Cerebellar nuclear complex (tissue), 1 donor: ENCODE measurements at places on chromosomes 1 and 21.

- no peak for DNase-seq
Measured at GRCh38 chr1:50218344-50219120, 109.8 kb downstream of the ELAVL4 start.

DNA sequence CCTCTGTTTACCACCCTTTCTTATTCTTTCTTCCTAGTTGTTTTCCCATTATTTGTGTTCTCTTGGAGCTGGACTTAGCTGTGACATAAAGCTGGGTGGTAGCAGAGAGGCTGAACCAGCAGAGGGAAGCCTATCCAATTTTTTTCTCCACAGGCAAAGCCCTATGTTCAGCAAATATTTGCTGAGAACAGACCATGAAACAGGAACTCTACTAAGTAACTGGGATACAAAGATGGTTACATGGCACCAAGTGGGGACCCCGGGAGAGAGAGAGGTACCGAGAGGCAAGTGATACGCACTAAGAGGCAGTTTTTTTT is 6.6 kb downstream of the CFAP141 start:
- DNase-seq, result no peak

GRCh38 chr1:78831731-78832360 is 174.7 kb downstream of the ADGRL4 start:
- no peak for DNase-seq

DNA sequence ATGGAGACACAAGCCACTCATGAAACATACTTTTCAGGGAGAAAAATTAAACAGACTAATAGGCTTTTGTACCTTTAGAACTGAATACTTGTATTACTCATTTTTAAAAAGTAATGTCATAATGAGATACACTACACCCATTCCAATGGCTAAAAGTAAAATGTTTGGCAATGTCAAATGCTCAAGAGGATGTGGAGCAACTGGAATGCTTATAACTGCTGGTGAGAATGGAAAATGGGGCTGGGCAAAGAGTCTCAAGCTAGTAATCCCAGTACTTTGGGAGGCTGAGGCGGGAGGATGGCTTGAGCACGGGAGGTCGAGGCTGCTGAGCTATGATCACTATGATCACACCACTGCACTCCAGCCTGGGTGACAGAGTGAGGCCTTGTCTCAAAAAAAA is 86.3 kb downstream of the NKAIN1 start:
- no peak for DNase-seq

DNA sequence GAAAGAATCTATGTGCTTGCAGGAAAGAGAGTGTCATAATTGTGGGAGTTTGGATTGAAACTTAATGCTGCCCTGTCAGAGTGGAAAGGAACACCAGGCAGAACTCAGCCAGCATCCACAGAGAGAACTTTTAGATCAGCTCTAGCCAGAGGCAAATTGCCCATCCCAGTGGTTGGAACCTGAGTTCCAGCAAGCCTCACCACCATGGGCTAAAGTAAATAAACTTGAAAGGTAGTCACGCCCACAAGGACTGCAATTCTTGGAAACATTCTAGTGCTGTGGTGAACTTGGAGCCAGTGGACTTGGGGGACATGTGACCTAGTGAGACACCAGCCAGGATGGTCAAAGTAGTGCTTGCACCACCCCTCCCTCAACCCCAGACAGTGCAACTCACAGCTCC is 571.6 kb downstream of the LRRIQ3 start:
- no peak for DNase-seq

DNA sequence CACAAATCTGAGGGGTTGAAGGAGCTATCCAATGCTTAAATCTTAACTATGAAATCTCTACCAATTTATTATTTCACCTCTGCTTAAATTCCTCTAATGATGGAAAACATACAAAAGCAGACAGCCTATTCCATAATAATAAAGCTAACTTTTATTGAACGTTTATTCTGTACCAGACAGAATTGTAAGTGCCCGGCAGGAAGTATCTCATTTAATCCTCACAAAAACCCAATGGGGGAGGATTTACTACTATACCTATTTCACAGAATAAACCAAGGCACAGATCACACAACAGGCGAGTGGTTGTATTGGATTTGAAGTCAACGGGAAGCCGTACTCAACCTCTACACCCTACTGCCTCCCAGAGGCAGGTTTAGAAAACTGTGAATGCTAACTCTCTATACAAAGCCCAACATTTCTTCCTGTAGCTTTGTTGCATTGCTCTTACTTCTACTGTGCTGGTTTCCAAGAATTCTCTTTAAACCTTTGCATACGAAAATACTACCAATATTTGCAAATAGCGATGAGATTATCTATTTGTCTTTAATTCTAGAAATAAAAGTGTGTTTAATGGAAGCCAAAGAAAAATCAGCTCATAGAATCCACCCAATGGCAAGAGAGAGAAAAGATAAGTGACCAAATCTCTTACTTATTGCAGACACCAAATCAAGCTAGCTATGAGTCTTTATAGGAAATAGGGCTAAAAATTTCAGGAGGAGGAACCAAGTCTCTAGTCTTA is 33.5 kb upstream of the C1orf53 start:
- DNase-seq, result no peak

GRCh38 chr1:155005076-155006011 is 2.7 kb downstream of the ZBTB7B start:
- DNase-seq, result no peak

DNA sequence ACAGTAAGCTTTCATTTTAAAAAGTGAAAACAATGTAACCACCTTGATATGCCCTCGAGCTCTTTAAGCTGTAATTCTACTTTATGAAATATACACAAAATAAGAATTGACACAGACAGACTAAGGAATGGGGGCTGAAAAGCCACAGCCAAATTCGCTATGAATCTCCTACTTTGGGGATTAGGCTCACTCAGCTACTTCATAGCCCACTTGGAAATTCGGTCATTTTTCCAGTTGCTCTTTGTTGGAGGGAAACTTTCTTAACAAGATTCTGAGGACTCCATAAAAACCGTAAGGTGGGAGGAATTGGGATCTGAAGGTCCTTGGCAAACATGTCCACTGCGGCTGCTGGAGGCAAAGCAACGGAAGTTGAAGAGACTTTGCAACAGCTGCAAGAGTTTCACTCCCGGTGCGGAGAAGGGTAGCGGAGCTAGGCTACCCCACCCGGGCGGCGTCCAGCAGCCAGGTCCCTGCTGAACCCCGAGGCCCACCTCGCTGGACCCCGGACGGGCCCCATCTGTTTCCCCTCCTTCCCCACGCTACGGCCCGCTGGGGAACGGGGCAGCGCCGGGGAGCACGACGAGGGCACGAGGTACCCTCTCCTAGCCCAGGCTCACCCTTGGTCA is 634 bp downstream of the MYCBP start:
- DNase-seq, result no peak

- no peak for DNase-seq
Measured at GRCh38 chr1:158809862-158810261, 21.3 kb upstream of the MNDA start.

DNA sequence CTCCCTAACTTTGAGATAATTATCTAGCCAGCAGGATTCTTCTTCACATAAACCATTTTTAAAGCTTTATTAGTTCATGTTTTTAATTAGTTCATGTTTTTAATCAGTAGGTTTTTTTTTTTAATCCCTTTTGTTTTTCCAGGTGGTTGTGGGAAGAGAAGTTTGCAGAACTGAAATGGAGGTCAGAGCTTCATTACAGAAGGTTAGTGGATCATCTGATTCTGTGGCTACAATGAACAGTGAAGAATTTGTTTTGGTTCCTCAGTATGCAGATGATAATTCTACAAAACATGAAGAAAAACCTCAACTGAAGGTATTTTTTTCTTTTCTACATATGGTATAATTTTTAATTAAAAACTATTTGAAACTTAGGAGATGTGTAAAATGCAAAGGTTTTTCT is 59.7 kb downstream of the RABGAP1L start:
- no peak for DNase-seq

DNA sequence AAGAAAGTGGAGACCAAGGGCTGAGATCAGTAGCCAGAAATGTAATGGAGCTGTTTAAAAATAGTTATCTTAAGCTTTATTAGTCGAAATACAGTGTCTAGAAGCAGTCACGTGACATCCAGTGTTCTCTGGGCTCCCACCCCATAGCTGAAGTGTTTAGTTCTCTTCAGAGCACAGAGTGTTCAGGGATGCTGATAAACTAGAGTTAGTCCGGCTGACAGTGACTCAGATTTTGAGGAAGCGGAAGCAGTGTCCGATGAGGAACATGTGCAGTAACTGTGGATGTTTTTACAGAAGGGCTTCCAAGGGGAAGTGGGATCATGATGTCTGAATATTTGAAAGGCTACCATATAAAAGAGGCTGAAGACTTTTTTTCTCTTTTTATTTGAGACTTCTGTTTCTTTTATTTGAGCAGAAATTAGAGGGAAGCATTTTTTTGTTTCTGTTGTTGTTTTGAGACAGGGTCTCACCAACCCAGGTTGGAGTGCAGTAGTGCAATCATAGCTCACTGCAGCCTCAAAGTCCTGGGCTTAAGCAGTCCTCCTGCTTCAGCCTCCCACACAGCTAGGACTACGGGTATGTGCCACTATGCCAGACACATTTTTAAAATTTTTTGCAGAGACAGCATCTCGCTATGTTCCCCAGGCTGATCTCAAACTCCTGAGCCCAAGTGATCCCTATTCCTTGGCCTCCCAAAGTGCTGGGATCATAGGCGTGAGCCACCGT is 124.2 kb downstream of the GALNT2 start:
- DNase-seq, result no peak

- DNase-seq, result no peak
Measured at GRCh38 chr1:209549443-209550205, 33.9 kb upstream of the CAMK1G start.

- DNase-seq, result no peak
Measured at GRCh38 chr1:213821943-213822334, 165.8 kb upstream of the PROX1 start.

DNA sequence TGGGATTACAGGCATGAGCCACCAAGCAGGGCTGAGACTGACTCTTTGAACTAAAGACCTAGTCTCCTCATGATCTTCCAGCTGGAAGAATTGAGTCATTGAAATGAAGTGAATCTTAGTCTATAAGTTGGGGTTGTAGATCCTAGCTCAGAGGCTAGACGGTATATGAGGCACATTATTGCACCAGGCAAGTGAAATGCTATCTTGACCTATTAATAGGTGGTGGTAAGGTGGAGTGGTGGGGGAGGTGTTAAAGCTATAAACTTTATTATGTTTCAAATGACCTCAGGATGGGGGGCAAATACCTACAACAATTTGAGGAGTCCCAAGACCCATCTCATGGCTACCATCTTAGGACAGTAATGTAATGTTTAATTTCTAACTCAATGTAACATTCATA is 36.8 kb upstream of the SLC16A1 start:
- DNase-seq, result no peak

DNA sequence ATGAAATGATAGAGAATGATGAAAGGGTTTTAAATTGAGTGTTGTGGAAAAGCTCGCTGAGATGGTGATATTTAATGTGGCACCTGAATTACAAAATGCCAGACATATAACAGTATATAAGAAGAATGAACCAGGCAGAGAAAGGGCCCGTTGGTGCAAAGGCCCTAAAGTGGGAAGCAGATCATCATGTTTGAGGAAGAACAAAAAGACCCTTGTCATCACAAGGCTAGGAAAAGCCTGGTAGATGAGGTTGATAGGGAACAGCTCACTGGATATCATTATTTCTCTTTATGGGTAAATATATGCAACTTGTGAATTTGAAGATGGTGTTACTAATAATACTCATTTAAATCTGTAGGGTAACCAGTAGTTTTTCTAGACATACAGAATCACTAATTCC is 11.0 kb downstream of the RAP1A start:
- DNase-seq, result no peak

- DNase-seq, result no peak
Measured at GRCh38 chr1:169383449-169383848, 15.5 kb downstream of the BLZF1 start.

- no peak for DNase-seq
Measured at GRCh38 chr1:224338150-224338838, 8.3 kb upstream of the NVL start.

- DNase-seq, result no peak
Measured at GRCh38 chr1:111594306-111594693, 25.3 kb upstream of the RAP1A start.

- no peak for DNase-seq
Measured at GRCh38 chr1:71781450-71781849, 500.9 kb downstream of the NEGR1 start.

DNA sequence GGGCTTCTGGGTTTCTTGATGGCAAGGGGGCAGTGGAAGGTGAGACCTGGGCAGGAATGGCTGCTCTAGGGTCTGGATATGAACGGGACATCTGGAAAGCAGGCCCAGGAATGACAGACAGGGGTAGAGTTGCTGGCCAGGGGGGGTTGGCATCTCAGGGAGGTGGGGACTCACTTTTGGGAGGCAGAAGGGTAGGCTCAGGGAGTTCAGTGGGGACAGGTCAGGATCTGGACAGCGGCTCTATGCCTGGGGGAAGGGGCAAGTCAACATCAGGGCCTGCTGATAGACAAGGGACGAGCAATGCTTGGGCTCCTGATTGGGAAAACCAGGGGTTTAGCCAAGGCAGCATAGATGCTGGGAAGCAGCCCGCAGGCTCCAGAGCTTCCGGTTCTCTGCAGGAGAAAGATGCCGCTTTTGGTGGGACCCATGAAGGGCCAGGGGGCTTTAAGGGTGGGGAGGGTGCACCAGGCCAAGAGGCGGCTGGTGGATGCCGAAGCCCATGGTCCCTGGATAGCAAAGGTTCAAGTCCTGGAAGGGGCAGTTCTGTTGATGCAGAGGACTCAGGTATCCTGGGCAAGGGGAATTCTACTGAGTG is 21.9 kb downstream of the IGFN1 start:
- DNase-seq, result no peak

- no peak for DNase-seq
Measured at GRCh38 chr1:81654147-81654546, 146.6 kb upstream of the ADGRL2 start.

GRCh38 chr1:248862695-248862997 is 3.8 kb upstream of the ZNF692 start:
- no peak for DNase-seq

DNA sequence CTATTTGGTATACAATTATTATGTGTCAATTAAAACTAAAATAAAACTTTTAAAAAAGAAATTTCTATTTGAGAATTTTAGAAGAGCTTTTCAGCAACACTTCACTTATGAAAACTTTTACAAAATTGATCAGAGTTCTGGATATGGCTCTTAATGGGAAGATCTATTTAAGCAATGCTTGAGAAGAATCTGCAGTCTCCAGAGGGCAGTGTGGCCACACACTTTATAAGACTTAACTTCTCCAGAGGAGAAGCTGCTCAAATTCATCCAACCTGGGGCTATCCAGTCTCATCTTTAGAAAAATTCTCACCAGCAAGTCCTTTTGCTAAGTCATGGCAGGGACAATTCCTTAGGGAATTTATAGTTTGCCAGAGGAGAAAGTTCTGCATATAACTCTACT is 25.2 kb upstream of the AGO1 start:
- no peak for DNase-seq

DNA sequence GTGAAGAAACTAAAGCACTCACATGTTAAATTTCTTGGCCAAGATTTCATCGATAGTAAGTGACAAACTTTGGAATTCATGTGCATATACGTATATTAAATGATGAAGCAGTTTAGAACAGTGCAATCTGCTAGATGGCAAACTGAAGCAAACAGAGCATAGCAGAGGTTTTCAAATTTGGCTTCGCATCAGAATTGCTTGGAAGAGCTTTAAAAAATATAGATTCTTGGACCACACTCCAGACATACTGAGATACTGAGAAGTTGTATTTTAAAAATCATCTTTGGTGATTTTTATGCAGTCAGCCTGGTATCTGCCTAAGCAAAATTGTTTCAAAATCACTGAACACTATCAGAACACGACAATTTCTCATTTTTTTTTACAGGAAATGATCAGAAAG is 709.2 kb downstream of the PLA2G4A start:
- no peak for DNase-seq

- DNase-seq, result no peak
Measured at GRCh38 chr1:232766241-232766890, 38.9 kb upstream of the MAP10 start.
